DND-41 (cell line): ENCODE measurements at places on chromosomes 13 and 19.

DNA sequence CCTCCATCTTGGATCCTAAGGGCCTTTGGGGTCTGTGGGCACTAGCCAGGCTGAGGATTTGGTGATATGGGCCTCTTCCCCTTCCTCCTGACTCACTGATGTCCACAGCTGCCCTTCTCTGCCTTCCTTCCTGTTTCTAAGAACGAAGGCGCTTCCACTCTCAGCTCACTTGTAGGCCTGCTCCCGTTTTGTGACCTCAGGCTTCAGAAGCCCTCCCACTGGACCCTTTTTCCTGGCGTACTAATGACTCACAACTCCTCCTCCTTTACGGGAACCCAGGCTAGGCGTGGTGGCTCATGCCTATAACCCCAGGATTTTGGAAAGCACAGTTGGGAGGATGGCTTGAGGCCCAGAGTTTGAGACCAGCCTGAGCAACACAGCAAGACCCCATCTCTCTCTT, 55.6 kb downstream of the TMED1 start:
- DNase-seq = no peak

- DNase-seq = no peak
These were observed 62.6 kb downstream of the LATS2 start for GRCh38 chr13:20998649-20999415.

DNA sequence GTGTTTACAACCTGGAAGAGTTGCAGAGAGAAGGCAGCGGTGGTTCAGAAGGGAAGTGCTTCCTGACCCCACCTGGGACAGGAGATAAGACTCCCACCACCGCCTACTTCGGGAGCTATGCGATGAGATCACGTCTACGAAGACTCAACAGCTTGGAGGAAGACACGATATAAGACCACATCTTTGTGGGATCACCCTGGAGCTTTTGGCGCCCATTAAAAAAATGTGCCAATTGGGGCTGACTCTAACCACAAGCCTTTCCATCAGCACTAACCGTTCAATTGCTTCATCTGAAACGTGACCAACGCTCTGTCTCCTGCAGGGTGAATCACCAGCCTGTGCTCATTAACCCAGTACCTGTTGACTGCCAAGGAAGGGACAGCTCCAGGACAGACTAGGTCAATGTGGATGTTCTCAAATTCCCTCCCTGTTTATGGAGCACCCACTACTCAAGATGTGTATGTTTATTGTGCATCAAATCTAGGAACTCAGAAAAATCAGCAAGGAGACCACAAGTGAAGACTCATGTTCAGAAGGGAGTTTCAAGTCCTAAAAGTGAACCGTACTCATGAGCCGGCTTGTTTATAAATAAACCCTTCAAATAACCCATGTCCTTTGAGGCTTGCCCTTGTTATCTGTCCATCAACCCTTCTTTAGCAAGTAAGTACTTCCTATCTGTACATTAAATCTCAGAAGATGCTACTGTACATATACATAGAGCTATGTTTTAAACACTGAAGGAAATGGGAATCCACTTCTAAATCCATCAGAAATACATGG, 67.5 kb downstream of the LATS2 start:
- DNase-seq = no peak

- no peak for DNase-seq
These were observed 106.4 kb upstream of the UBL3 start for GRCh38 chr13:29956853-29957252.

DNA sequence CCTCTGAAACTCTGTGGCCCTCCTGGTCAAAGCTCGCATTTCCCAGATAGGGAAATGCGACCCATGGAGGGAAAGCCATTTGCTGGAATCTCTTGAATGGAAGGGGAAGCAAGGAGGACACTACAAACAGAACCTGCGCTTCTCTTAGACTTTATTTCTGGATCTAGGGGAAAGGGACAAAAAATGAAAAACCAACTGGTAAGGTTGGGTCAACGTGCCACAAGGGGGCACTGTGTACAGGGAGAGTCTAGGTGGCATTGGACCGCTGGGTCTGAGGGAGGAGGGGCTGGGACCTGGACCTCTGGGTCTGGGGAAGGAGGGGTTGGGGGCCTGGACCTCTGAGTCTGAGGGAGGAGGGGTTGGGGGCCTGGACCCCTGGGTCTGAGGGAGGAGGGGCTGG, 5.0 kb downstream of the KLK4 start:
- peak; percentile 43 for DNase-seq
